ENCODE measurements at places on chromosomes 4 and X.
A peak's percentile ranks its signal among the peaks of the same experiment; 100 is the strongest.

GRCh38 chrX:129980540-129981199, 1.8 kb upstream of the BCORL1 start:
- no peak for DNase-seq

- no peak for DNase-seq
These were observed 5.3 kb downstream of the COPS4 start for GRCh38 chr4:83040269-83040668.

DNA sequence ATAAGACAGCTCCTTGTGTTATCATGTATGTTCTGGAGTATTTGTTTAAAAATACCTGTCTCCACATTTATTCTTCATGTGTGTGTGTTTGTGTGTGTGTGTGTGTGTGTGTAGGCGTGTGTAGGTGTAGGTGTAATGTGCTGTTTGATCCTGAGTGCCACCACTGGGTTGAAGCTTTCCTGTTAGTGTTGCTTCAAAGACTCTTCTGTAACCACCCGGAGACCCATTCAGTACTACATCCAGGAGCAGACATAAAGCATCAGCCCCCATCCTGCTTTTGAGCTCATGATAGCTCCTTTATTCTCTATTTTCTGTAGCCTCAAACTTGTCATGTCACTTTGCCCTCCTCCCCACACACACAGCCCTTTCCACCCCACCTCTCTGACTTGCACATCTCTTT, 3.0 kb upstream of the ZDHHC9 start:
- DNase-seq: peak; percentile 3

DNA sequence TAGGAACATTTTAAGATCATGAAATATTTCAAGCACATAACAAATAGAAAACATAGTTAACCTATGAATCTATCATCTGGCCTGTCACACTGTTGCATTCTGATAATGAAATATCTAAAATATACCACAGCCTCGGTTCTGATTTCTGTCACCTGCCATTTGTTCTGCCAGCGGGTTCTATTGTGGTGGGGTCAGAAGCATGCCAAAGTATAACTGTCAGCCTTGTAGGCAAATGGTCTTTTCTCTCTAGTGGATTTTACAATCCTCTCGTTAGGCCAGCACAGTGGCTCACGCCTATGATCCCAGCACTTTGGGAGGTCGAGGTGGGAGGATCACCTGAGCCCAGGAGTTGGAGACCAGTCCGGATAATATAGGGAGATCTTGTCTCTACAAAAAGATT, 47.9 kb downstream of the HTRA3 start:
- DNase-seq: no peak

- no peak for DNase-seq
These were observed 155.9 kb upstream of the WDR1 start for GRCh38 chr4:10272511-10272910.

DNA sequence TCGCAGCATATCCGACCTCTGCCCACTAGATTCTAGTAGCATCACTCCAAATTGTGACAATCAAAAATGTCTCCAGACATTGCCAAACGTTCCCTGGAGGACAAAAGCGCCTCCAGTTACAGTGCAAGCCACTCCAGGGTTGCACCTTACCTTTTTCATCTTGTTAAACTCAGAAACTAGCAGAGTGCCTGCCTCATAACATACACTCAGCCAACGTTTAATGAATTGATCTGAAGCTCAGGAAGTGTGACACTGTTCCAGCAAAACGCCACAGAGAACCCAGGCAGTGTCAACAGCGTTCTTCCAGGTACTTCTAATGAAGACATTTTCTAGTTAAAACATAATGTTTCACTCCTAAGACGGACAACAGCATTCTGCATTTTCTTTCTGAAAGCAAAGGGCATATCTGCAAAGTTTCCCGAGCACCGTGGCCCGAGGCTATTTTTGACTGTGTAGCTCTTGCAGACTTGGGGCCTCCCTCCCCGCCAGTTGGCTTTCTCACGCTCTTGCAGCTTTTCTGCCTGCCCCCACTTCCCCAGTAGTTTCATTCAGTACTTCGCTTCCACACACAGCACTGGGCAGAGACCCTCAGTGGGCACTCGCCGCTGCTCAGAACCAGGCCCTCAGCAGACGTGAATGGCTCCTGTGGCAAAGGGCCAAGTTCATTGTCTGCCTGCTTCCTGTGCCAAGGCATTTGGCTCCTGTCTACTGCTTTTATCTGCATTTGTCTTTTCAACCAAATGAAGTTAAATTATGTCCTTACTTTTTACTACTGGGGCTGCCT, 133.4 kb upstream of the TTC29 start:
- no peak for DNase-seq

DNA sequence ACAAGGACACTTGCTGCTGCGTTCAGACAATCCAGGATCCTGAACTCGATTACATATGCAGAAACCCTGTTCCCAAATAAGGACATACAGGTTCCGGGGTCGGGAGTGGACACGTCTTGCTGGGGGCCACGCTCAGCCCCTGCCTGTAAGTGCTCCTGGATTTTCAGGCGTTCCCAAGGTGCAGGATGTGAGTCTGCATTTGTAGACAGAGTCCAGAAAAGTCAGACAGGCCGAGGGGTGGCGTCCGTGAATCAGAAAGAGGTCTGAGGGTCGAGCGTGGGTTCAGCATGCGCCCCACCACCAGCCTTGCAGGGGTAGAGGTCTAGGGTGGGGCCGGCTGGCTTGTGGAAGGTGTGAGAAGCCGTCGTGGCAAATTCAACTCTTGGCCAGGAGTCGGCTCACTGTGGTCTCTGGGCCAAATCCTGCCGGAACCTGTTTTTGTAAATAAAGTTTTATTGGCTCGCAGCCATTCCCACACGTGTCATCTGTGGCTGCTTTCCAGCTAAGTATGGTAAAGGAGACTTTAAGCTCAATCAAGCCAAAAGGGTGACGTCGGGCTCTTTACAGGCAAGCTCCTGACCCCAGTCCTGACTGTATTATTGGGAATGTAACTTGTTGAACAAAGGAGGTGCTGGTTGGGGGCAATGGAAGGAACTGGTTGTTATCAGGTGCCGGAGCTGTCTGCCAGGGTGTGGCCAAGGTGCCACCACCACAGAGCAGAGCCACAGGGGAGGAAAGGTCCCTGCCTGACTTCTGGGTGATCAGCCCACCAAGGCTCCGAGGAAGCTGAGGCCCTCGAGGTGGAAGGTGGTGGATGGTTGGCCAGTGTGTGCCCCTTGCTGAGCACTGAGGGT, 7.4 kb downstream of the DOK7 start:
- no peak for DNase-seq

GRCh38 chr4:175637762-175638161, 174.3 kb downstream of the GPM6A start:
- DNase-seq: no peak

DNA sequence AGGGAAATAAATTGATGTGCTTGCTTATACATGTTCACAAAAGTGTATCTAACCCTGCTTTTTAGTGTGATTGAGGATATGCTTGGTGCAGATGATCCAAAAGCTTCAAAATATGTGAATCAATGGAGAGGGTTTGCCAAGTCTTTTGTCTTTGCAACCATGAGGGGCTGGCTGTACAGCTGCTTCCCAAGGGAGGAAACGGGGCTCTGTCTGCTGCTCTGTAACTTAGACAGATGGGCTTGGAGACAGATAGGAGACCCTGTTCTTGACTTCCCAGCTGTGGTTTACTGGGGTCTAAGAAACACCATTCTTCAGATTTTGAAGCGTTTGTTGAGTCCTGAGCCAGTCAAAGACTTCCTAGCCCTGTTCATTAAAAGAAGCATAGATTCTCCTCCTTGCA, 152.3 kb downstream of the DCLK2 start:
- DNase-seq: no peak

Data from central memory CD4-positive, alpha-beta T cell (primary cell).